ENCODE measurements at places on chromosomes 11 and 22.

- DNase-seq, result no peak
Measured at GRCh38 chr22:46893281-46894020, 131.0 kb downstream of the TBC1D22A start.

- no peak for DNase-seq
Measured at GRCh38 chr11:43545610-43546009, 134.9 kb upstream of the HSD17B12 start.

GRCh38 chr11:116342148-116342547 is 430.6 kb downstream of the BUD13 start:
- DNase-seq, result no peak

GRCh38 chr22:47032956-47033647 is 270.7 kb downstream of the TBC1D22A start:
- DNase-seq, result no peak

- no peak for DNase-seq
Measured at GRCh38 chr11:10268746-10269488, 25.1 kb downstream of the SBF2 start.

- no peak for DNase-seq
Measured at GRCh38 chr11:70760416-70761020, 362.2 kb downstream of the CTTN start.

DNA sequence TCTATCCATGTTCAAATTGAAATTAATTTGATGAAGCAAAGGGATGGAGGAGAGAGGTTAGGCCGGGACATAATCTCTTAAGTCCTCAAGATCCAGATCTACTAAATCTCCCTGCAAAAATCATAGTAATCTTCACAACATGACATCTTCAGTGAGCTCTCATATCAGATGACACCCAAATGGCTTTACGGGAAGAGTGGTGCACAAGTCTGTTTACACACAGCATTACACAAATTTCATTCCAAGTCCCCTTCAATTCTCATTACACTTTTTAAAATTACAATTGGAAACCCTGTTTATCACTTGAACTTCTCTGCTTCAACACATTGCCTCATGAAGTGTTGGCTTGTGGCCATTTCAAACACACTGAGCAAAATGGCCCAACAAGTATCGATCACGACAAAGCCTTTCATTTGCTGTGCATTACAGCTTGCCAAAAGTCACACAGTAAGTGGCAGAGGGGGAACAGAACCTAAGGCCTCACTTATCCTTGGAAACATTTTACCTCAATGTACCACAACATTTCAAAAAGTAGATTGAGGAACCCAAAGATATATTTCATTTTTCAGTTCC is 17.9 kb upstream of the TPH1 start:
- DNase-seq, result no peak

DNA sequence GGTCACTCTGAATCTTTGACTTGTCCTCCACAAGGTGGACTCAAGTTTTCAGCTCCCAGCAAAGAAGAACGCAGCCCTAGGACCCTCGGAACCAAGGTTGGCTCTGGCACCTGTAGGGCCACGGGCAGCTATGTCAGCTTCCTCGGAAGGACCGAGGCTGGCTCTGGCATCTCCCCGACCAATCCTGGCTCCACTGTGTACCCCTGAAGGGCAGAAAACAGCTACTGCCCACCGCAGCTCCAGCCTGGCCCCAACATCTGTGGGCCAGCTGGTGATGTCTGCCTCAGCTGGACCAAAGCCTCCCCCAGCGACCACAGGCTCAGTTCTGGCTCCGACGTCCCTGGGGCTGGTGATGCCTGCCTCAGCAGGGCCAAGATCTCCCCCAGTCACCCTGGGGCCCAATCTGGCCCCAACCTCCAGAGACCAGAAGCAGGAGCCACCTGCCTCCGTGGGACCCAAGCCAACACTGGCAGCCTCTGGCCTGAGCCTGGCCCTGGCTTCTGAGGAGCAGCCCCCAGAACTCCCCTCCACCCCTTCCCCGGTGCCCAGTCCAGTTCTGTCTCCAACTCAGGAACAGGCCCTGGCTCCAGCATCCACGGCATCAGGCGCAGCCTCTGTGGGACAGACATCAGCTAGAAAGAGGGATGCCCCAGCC is 2.2 kb downstream of the INPP5J start:
- DNase-seq, result no peak

DNA sequence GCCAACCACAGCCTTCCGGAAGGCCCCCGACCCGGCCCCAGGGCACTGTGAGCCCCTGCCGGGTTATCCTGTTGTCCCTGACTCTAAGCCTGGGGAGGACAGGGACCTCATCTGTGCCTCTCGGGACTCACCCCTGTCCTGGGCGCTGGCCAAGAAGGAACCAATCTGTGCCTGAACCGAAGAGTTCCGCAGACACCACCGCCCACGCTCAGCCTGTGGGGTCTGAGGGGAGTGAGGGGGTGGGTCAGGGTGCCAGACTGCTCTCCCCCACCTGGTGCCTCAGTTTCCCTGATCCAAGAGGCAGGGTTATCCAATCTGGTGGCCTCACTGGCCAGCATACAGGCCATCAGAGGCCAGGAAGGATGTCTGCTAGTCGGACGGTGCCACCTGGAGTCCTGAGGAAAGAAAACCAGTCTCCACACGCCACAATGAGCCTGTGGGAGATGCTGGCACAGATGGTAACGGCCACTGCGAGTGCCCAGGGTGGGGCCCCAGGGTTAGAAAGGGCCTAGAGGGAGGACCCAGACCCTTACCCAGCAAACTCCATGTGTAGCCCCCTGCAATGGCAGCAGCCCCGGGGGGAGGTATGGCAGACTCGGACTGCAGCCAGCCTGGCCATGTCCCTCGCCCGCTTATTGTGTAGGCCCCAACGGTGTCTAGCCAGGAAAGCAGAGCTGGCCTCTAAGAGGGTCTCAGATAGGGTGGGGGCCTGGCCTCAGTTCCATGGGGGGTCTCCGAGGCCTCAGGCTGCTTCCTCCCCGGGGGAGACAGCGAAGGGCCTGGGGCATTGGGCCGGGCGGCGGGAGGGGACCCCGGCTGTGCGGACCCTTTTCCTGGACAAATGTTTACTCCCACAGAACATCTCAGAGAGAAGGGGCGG is 827 bp upstream of the TNNT3 start:
- DNase-seq, result no peak

DNA sequence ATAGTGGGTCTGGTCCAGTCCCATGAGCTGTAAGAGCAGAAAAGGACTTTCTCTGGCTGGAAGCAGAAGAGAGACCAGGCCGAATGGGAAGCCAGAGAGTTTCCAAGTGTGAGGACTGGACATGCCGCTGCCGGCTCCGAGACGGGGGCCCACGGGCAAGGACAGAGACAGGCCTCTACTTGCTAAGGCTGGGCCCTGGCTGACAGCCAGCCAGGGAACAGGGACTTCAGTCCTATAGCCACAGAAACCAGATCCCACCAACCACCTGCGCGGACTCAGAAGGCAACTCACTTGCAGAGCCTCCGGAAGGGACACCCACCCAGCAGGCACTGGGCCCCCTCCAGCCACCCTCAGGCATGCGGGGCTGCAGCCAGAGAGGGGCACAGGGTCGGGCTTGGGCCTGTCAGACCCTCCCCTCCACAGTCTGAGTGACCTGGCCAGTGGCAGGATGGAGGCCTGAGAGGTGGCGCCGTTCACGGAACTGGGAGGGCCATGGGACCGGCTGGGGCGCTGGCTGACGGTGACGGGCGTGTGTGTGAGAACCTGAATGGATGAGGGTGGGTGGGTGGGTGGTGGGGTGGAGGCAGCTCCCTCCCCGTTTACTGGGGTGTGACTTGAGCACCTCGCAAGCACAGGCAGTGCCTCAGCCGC is 47.8 kb upstream of the A4GALT start:
- DNase-seq, result no peak

DNA sequence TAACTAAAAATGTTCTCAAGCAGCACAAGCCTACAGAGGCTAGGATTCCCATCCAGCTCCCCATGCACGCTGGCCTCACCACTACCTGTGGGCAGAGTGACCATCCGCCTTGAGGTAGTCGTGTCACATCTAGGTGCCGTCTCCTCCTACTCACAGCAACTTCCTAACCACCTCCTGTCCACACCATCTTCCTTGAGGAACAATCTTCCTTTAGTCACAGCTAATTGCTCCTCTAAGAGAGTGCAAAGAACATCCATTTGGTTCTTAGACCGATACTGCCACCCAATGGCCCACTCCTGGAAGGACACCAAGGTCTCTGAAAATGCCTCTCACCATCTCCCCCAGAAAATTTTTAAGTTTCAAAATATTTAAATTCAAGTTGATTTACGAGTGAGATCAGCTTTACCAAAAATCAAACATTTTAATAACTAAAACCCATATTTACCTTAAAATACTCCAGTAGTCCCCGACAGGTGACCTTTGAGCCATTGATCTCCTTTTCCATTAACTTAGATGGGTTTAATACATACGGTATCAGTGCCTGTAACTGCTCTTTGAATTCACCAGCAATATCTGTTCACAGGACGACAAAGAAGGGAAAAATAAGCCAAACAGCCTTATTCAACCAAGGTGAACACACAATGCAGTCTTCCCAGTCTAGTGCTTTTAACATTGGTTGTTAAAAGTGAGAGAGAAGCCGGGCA is 21.7 kb upstream of the PLAAT3 start:
- DNase-seq, result peak; percentile 47

GRCh38 chr11:64164392-64165312 is 1.3 kb downstream of the MACROD1 start:
- no peak for DNase-seq

DNA sequence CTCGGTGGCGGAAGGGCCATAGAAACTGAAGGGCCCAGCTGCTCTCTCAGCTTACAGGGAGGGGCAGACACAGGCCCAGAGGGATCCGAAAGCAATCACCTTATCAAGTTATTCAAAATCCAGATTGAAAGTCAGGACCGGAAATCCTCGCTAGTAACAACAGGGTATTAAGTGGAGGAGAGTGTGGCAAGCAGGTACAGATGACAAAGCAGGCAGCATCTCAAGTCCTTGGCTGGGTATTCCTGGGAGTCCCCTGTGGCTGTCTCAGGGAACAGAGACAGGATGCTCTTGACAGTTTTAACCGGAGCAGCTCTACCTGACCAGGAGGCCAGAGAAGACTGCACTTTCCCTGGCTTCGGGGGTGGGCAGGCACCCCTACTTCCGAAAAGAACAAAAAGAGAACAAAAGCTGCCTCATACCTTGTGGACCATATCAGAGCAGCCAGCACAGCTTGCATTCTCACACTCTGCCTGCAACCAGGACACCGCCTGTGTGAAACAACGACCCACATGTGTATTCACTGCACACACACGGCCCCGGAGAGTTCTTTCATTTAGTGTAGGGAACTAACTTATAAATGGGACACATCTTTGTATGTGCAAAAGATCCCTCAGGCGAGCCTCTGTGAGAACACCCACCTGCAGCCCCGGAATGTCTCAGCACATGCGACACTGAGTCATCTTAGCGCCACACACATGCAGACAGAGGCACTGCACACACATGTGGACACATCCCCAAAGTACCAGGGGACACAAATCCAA is 78.3 kb downstream of the MICAL3 start:
- DNase-seq, result no peak

DNA sequence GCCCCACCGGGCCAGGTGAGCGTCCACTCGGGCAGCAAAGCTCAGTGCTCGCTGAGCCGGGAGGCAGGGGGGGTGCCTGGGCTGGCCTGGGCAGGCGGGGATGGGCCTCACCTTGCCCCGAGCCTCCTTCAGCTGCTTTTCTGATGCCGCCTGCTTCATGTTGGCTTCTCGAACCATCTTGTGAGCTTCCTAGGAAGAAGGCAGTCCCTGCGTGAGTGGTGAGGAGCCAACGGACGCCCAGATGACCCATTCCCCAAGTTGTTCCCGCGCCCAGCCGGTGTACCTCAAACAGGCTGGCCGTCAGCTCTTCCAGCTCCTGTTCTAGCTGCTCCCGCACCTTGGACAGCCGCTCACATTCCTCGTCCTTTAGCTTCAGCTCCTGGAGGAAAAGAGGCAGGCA is 10.1 kb downstream of the RAB3IL1 start:
- DNase-seq, result no peak

- DNase-seq, result peak; percentile 15
Measured at GRCh38 chr11:62546929-62547625, 471 bp upstream of the AHNAK start.

DNA sequence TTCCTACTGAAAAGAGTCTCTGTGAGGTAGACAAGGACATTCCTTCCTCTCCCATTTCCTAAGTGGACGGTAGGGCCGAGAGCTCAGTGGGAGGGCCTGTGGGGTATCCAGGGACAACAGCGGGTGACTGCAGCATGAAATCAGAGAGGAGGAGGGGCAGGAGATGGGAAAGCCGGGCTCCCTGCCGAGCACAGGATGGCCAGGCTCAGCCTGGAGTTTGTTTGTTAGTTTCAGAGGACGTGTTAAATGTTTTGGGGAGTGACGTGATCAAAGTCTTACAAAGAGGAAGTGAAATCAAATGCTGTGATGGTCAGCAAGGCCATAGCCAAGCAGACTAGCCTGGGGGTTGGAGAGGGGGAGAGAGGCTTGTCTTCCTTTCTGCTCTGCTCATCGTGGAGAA is 152.7 kb downstream of the ADAMTS15 start:
- DNase-seq, result no peak

DNA sequence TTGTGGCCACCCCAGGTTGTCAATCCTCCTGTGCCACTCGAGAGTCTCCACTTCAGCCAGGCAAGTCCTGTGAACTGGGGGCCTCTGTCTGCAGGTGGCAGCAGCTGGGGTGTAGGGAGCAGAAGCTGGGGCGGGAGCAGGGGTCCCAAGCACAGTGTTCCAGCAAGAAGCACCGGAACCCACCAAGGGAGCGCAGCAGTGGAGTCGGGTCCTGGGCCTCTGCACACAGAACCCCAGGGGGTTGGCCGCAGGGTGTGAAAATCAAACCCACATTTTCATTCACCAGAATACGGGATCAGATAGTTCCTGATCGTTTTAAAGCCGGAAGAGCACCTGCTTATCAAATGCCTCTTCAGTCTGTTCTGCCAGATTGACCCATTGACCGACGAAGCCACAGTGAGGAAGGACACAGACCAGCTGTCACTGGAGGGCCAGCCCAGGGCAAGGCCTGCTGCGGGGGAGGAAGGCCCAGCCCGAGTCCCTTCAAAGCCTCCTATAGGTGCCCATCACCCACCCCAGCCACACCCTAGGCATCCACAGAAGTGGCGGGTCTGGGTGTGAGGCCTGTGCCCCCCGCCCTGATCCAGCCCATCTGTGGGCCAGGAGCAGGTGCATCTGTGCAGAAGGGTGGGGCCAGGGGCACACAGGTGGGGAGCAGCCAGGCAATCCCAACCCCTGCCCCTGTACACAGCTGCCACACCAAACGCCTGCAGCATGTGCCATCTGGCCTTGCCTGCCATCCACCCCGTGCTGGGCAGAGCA is 34.1 kb downstream of the RSPH14 start:
- no peak for DNase-seq

GRCh38 chr11:101741479-101742175 is 157.8 kb upstream of the TRPC6 start:
- DNase-seq, result no peak

- no peak for DNase-seq
Measured at GRCh38 chr22:29427176-29427760, 11.1 kb upstream of the RFPL1 start.

Measured in hematopoietic multipotent progenitor cell (in vitro differentiated cells).